Testis (tissue), 5 donors: ENCODE measurements at places on chromosomes 7 and 10.

- no peak for DNase-seq
Measured at GRCh38 chr10:95389982-95390381, 99.2 kb upstream of the PDLIM1 start.

GRCh38 chr10:95451568-95452524 is 109.3 kb downstream of the SORBS1 start:
- DNase-seq, result no peak

DNA sequence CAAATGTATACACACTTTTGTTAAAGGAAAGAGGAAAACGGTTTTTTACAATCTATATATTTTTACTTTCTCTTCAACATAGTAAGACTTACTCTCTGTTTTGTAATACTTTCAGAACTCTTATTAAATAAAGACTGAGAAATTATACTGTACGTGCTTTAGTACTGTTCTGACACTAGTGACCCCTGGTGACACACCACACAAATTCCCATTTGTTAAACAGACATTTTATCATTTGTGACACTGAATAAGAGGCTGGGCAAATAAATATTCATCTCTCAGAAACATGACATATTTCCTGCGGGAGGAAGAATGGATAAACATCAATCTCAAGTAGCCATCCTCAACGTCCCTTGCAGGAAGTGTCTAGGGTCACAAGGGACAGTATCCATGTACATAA is 68.9 kb upstream of the ZNF33B start:
- DNase-seq, result no peak

- DNase-seq, result no peak
Measured at GRCh38 chr7:48259463-48260280, 88.4 kb downstream of the ABCA13 start.

DNA sequence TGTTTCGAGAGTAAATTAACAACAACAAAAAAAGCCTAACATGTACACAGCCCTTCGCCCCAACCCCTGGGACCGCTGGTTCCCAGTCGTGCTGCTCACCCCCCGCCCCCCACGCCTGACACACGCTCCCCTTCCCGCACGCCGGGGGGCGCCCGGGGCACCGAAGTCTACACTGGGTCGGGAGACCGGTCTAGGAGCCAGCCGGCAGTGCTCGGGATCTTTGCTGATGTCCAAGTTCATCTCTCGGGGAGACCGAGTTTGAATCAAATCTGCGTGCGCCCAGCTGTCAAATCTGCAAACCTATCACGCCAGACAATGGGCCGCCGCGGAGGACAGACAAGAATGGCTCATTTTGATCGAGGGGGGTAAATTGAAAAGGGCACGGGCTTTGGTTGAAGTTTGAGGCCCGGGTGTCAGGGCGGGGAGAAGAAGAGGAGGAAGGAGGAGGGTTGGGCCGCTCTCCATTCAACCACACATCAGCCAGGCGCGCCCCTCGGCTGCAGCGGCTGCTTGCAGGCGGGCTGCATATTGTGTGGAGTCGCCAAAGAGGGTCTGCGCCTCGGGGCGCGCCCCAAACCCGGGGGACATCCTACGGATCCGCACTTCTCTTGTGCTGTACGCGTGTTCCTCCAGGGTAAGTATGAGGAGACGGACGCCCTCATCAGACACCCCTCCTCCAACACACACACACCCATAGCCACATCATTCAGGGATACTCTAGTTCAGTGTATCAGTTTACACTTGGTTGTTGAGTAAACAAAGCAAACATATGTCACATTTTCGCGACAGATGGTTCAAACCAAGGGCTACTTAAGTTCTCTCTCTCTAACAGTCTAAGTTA is 1.3 kb upstream of the GFRA1 start:
- DNase-seq, result no peak

GRCh38 chr10:123043409-123043925 is 34.7 kb downstream of the ACADSB start:
- DNase-seq, result peak; percentile 62

- no peak for DNase-seq
Measured at GRCh38 chr10:115829521-115830205, 443.3 kb downstream of the GFRA1 start.

- DNase-seq, result no peak
Measured at GRCh38 chr10:35574924-35575352, 30.2 kb upstream of the GJD4 start.

DNA sequence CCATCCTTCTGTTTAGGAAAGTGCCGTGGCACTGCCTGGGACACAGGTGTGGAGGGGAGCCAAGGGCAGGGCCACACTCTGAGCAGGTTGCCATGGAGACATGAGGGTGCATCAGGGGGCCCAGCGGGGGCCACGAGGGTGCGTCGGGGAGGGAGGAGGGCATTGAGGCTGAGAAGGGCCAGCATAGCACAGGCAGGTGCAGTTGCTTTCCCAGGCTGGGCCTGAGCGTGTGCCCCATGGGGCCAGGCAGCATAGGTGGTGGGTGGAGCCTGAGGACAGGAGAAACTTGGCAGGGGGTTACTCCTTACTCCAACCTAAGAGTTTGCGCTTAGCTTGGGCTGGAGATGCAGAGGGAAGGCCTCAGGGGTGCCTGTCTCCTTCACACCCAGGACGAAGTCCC is 15.2 kb downstream of the YKT6 start:
- no peak for DNase-seq

- DNase-seq, result no peak
Measured at GRCh38 chr10:13984647-13985155, 346.0 kb downstream of the FRMD4A start.

GRCh38 chr10:131435760-131436457 is 124.4 kb upstream of the TCERG1L start:
- DNase-seq, result no peak

DNA sequence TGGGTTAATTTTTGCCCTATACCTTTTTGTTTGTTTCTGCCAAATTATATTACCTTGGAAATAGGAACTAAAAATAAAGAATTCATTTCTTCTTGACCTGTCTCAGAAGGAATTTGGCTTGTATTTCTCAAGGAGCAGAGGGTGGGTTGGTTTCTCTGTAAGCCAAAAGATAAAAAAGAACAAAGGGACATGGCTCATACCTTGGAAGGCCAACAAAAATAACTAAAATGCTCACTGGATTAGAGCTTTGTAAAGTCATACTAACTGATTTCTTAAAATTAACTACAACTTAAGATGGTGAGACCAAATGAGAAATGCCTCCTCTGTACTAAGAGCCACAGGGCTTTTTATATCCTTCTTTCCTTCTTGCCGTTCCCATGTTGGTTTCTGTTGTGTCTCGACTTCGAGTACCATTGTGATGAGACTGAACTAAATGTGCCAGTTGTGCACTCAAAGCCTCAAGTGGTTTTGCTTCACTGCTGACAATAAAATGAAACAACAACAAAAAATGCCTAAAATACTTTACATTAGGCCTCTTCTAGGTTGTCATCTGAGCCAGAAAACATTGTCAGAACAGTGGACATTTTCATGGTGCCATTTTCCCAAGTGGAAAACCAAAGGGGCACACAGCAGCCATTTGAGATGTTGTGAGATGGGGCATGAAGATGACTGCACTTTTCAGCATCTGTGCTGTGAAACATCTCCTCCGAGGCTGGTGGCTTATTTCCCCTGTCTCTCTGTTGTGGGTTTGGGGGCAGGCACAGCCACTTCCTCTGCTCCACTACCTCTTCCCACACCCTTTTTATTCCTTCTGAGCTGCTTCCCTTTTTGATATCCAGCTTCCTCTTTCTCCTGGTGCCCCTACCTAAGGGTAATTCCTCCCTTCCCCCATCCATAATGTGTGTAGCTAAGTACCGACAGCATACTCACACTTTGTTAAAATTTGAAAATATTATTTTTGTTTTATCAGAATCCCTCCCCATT is 51.8 kb upstream of the AGR3 start:
- no peak for DNase-seq

DNA sequence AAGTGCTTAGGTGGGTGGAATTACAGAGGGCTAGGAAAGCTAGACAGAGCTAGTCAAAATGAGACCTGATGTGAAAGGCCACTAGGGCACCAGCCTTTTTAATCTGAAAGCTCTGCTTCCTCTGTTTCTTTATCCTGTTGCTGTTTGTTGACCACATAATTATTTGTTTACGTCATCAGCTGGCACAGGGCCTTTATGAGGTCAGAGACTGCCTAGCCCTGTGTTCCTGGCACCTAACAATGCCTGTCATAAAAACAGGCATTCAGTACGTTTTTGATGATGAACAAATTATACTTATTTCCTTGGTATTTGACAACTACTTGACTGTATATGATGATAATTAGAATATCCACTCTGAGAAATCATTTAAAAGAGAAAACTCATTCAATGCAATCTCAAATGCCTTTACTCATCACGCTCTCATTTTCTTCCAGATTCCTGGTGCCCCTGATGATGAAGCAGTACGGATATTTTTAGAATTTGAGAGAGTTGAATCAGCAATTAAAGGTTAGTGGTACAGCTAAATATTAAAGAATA is 26.0 kb downstream of the RBM17 start:
- DNase-seq, result no peak

GRCh38 chr7:121140790-121141189 is 152.3 kb downstream of the CPED1 start:
- DNase-seq, result no peak

- no peak for DNase-seq
Measured at GRCh38 chr7:130611218-130611617, 57.3 kb downstream of the COPG2 start.

- DNase-seq, result no peak
Measured at GRCh38 chr10:18252086-18252485, 111.9 kb downstream of the CACNB2 start.

GRCh38 chr10:14523286-14523685 is 192.6 kb upstream of the FRMD4A start:
- no peak for DNase-seq
